ENCODE measurements at places on chromosomes 7 and 10. TPM values are rescaled to one million over a fixed set of nuclear protein-coding genes. Genes with fewer than 3 reads are reported as not detected.

TRIM56 gene
- total RNA-seq = 14.3 TPM

ORAI2 gene
- total RNA-seq = 71.9 TPM

AP1S1 gene
- total RNA-seq = 177 TPM

SLC13A1 gene
- not detected for total RNA-seq

SPDYE9 gene
- total RNA-seq = not detected

KLF14 gene
- total RNA-seq = under 0.01 TPM

OR6V1 gene
- total RNA-seq = not detected
